Mucosa of descending colon (tissue), 3 donors: ENCODE measurements at places on chromosomes 4 and X.

DNA sequence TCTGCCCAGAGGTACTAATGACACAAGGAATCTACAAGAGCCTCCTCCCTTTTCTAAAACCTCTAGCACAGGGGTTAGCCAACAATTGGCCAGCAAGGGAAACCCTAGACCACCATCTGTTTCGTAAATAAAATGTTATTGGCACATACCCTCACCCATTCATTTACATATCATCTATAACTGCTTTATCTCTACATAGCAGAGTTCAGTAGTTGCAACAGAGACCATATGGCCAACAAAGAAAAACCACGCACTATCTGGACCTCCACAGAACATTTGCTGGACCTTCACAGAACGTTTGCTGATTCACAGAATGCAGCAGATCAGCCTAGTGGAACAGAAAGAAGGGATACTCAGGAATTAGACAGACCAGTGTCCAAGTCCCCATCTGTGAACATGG lies 9.4 kb downstream of the SLC2A9 start:
- no peak for DNase-seq

DNA sequence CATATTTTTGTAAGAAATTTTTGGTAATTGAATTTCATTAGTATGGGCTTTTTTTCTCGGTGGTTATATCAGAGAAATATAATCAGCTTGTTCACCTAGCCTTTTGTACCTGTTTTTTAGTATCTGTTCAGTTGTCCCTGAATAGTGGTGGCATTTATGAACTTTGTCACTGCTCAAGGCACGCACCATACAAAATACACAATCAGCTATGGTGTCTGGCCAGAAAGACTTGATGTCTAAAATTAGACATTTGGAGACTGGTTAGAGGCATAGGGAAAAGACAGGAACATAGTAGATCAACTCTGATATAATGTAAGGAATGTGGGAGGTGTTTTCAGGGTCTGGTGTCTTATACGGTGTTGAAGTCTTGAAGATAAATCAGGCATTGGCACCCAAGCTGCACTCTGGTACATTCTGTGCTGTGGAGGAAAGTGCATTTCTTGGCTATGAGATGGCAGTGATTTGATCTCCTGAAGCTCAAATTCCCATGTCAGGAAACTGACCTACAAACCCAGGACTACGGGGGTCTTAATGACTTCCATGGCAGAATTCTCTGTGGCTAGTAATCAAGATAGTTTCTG lies 3.6 kb downstream of the ART3 start:
- no peak for DNase-seq

GRCh38 chr4:87056881-87057280 lies 122.1 kb downstream of the AFF1 start:
- DNase-seq, result no peak

DNA sequence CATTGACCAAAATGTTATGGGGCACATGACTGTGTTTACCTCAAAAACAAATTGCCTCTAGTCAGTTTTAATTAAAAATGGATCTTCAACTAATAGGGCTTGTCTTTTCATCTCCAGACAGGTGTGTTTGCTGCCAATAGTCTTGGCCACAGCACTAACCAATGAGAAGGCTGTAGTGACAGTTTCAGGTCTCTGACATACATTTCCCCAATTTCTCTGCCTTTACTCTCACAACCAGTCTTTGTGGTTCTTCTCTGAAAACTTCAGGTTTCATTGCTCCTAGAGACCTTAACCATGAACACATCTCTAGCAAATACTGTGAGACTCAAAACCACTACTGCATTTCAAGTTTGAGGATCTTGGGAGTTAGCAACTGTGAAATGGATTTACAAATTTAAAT lies 3.5 kb upstream of the EDNRA start:
- no peak for DNase-seq

GRCh38 chrX:119729408-119730201 lies 28.8 kb upstream of the SOWAHD start:
- DNase-seq, result no peak

DNA sequence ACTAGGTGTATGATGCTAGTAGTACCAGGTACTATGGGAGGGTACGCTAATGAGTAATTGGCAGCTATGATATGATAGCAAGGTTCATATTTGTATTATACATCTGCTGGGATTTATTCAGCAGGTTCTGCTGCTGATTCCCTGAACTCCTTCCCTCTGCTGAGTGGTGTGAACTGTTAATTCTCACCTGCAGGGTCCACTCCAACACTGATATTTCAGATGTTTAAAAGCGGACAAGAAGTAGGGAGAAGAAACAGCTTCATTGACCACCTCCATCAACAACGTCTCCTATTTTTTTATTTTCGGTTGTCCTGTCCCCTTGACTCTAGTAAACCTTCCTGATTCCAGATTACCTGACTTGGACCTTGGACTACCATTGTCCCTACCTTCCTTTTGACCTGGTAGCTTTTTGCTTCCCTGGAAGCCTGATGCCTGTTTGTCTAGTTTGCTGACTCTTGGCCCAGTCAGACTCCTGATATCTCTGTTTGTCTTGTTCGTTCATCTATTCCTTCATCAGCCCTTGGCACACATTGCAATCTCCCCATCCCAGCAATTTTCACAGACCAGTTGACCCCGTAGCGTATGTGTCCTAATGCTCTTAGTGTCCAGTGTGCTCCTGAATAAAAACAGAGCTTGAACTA lies 34.0 kb upstream of the RNF128 start:
- DNase-seq, result peak; percentile 65

DNA sequence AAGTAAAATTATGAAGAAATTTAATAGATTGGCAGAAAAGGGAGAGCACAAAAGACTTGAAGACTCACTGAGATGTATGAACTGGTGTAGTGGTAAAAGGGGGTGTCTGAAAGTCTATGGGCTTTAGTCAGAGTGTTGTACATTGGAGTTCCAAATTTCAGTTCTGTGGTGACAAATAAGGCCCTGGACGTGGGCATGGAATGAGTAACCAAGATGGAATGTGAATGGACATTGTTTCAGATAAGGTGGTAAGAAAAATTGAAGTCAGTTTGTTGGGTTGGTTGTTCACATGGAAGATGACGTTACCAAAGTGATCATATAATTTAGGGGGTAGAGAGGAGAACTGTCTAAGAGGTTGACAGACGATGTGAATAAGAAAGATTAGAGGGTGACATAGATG lies 13.9 kb downstream of the CYSLTR1 start:
- no peak for DNase-seq

DNA sequence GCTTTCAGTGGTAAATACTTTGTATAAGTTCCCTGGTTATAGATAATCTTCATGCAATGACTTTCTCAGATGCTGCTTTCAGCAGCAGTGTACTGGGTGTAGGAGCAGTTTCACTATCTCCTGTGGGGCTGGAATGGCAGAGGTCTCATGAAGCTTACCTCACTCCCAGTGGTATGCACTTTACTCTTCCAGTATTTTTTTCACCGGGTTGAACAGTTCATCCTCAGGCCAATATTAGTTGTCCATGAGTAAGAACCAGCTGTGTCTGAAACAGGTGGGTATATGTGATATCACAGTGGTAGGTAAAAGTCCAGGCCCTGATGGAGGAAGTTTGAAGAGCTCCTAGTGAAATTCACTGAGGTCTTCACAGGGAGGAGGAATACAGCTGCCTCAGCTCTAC lies 351.5 kb upstream of the EMCN start:
- DNase-seq, result no peak

GRCh38 chr4:183142571-183143550 lies 43.8 kb downstream of the WWC2 start:
- no peak for DNase-seq

DNA sequence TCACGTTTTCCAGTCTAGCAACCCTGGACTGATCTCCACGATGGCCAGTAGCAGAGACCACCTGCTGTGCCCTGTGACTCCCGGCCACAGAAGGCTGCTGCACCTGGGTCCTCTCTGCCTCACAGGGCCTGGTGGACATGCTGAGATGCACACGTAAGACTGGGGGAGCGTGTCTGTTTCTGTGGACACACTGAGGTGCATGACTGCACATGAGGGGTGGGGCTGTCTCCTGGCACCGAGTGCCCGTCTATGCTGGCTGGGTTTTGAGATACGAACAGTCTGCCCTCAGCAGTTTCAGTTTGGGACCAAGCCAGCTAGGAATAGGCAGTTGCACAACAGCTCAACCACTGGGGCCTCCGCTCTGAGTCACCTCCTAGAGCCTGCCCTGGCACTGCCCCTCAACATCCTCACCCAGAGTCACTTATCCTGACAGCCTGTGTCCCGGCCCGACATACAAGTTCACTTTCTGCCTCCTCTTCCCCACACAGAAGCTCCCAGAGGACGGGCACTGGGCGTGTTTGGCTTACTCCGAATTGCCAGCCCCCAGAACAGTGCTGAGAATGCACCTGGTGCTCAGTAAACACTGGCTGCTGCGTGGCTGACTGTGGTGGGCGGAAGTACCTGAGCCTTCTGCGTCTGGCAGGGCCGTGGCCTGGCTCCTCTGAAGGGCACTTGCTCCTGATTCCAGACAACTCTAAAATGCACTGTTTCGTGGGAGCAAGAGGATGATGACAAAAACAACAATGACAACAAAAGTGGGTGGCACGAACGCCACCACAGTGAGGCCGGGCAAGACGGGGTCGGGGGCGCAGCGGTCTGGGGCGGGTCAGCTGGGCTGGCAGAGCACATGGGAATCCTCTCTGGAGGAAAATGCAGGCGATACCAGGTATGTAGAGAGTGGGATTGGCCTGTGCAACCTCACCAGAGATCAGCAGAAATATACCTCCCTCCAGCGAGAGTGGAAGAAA lies 30.9 kb downstream of the RNF212 start:
- peak; percentile 59 for DNase-seq

DNA sequence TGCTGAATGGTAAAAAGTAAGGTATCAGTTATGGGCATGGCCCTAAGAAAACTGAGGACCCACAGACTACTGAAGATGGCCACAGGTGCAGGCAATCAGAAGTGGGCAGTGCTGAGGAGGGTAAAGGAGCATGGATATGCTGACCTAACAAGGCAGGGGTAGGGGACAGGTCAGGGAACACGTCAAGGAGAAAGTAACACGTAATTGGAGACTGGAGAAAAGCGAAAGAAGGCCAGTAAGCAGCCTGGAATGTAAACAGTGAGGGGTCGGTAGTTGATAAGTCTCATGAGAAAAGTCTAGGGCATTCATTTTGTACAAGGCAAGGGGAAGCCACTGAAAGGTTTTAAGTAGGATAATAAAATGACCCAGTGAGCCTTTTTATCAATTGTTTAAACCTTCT lies 153.3 kb downstream of the PRDM5 start:
- no peak for DNase-seq

DNA sequence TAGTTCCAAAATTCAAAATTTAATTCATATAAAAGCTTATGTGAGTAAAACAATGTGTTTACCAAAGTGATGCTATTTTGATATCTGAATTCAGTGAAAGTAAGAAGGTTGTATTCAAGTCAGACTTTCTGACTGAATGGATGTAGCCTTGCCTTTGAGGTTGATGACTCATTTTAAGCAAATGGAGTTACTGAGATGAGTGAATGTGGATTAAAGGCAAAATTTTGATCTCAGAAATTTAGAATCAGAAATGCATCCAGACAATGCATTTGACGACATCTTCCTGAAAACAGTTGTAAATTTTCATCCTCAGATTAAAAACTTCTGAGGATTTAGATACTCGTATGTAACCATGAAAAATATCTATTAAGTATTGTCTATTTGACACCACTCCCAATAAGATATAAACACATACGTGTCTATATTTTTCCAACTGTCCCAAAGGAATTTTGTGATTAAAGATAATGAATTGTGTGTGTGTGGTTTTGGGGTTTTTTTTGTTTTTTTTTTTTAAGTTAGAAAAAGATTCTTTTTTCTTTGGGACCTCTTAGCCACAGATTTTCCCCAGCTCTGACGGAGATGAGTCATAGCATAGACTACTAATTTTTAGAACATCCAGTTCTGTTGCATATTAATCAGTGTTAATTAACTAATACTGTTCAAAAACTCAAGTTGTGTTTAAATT lies 34.4 kb downstream of the NFKB1 start:
- no peak for DNase-seq

GRCh38 chrX:120377715-120378114 lies 15.8 kb downstream of the ATP1B4 start:
- DNase-seq, result no peak

- no peak for DNase-seq
Measured at GRCh38 chr4:25485104-25485503, 108.0 kb downstream of the ANAPC4 start.

- DNase-seq, result no peak
Measured at GRCh38 chrX:8314881-8315280, 143.8 kb upstream of the VCX2 start.

- peak; percentile 51 for DNase-seq
Measured at GRCh38 chr4:27176400-27176799, 315.8 kb downstream of the STIM2 start.

DNA sequence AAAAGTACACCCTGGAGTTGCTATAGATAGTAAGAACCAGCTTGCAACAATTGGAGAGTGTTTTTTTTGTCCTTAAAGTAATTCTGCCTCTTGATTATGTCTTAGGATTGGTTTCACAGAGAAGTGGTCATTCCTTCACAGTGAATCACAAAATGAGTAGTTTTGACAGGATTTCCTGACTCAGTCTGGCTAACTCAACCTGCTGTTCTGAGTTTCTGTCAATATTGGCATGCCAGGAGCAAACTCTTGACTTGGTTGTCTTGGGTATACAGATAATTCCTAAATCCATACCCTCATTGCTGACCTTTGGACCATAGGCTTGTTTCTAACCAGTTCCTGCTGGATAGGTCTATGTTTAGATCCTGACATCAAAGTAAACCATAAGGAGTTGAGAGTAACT lies 9.4 kb downstream of the FHIP1A start:
- DNase-seq, result no peak

- no peak for DNase-seq
Measured at GRCh38 chr4:101970547-101971155, 180.1 kb downstream of the BANK1 start.

DNA sequence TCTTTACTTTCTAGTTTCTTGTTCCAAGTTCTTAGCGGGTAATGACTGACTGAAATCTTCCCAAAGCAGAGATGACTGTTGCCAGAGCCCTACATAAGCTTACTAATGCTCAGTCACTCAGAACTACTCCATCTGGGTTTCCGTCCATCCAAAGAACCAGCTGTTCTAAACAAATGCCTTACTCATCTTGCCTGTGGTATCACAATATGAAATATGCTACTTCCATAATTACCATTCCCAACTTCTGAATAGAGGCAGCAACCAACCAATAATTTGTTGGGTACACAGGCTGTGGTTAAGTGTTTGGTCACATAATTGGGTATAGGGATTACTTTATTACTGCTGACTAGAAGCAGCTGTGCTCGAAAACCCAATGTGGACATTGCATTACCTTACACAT lies 930.2 kb upstream of the DIAPH2 start:
- no peak for DNase-seq

DNA sequence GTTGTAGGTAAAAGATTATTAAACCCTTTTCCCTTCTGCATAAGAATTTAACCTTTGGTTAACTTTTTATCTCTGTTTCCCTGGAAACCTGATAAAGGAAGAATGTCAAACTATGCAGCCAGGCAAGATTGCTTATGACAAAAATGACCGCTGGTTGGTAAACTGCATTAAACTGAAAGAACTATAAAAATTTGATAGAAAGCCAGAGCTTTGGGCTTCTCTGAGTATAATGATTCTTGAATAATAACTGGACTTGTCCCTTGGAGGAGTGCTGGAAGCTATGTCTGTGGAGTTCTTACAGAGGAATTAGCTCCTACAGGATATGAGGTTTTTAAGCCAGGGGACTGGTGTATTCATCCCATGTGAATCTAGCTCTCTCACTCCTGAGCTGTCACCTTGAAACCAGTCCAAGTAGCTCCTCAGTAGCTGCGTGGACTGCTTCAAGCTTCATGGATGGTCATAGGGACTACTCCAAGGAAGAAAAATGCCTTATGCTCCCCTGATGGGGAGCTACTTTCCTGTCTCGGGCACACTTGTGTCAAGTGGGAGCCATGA lies 52.0 kb downstream of the RASL11B start:
- no peak for DNase-seq

GRCh38 chr4:103482893-103483292 lies 236.9 kb downstream of the TACR3 start:
- no peak for DNase-seq
